Kasumi-1 (cell line): ENCODE measurements at places on chromosomes 11 and 22.

DNA sequence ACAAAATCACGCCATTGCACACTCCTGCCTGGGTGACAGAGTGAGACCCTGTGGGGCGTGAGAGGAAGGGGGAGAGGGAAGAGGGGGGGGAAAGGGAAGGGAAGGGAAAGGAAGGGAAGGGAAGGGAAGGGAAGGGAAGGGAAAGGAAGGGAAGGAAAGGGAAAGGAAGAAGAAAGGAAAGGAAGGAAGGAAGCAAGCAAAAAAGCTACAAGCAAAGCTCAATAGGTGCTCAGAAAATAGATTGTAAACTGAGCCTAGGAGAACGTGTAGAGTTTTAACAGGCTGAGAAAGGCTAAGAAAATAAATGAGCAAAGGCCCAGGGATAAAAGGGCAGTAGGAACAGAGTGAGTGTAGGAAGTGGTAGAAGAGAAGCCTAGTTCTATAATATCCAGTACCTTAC, 30.8 kb upstream of the GDPD4 start:
- DNase-seq, result no peak

DNA sequence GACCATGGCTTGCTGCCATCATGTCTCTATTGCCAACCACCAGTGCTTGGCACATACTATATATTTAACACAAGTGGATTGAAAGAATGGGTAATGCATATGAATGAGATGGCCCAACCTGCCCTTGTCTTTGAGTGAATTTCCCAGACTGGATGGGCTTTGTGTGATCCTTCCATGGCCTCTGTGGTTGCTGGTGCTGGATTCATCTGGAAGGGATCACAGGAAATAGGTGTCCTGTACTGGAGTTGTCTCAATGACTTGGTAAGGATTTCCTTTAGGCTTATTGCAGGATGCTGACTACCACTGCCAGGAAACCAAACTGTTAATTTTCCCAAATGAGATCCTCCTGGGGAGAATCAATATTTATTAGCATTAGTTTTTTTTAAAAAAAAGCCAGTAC, 328.6 kb downstream of the TMEM135 start:
- DNase-seq, result no peak

GRCh38 chr11:63910675-63911074, 6.3 kb downstream of the RCOR2 start:
- no peak for DNase-seq

- DNase-seq, result peak; percentile 64
These were observed 3.4 kb downstream of the TSPAN32 start for GRCh38 chr11:2305140-2305778.

- peak; percentile 43 for DNase-seq
These were observed 41.4 kb upstream of the CREB3L1 start for GRCh38 chr11:46235777-46236688.
